ENCODE measurements at places on chromosomes 1 and 21. TPM values are rescaled to one million over a fixed set of nuclear protein-coding genes. Genes with fewer than 3 reads are reported as not detected.

TLCD4 gene
- 0.16 TPM for total RNA-seq

NEGR1 gene
- total RNA-seq = 2.9 TPM

ZNF683 gene
- not detected for total RNA-seq

TEX38 gene
- total RNA-seq = not detected

KRTAP12-2 gene
- not detected for total RNA-seq

TARBP1 gene
- 14.8 TPM for total RNA-seq

VHLL gene
- not detected for total RNA-seq

PIGP gene
- total RNA-seq = 3.2 TPM

G0S2 gene
- total RNA-seq = 20.2 TPM

RNU1-3 gene
- 10,807 TPM for total RNA-seq

DNTTIP2 gene
- 16.1 TPM for total RNA-seq

Data from bronchial smooth muscle cell (primary cell).